Activated naive CD4-positive, alpha-beta T cell (primary cell): ENCODE measurements at places on chromosomes 7 and 10.

GRCh38 chr7:69795932-69796331 is 197.7 kb downstream of the AUTS2 start:
- no peak for DNase-seq

DNA sequence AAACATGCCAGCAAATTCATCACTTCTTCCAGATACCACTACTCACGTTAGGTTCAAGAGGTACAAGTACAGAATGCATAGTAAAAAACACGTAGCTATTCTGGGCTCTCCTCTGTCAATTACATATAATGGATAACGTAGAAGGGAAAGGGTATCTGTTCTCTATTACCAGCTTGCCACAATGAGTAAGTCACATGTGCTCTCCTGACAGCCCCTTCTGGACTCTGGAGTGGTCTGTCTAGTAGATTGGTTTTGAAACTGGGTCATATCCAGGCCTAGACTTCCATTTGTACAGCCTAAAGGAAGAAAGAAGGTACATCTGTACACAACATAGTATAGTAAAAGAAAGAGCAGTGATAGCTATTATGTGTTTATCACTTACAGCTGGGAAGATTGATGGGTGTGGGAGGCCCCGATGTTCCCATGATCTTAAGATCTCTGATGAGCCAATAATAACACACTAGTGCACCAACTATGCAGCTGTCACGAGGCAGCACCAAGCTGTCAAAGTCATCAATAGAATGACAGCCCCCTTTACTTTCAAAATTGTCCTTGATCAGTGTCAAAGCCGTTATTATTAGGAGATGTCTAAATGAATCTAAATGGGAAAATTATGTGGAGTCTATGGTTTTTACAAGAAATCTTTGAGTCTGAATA is 161.9 kb upstream of the AGK start:
- DNase-seq, result no peak

DNA sequence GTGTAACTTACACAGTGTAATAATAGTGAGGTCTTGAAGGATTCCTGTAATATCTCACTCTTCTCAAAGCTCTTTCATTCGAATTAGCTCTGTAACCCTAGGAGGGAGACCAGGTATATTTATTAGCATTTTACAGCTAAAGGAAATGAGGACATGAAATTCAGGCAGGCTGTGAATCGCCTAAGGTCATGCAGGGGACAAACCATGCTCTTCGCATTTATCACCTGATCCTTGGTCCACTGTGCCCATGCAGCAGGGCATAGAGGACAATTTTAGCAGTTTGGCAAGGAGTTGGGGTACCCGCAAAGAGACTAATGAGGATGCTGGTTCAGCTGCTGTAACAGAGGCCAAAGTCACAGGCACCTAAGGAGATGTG is 14.8 kb upstream of the LAMB1 start:
- DNase-seq, result no peak

DNA sequence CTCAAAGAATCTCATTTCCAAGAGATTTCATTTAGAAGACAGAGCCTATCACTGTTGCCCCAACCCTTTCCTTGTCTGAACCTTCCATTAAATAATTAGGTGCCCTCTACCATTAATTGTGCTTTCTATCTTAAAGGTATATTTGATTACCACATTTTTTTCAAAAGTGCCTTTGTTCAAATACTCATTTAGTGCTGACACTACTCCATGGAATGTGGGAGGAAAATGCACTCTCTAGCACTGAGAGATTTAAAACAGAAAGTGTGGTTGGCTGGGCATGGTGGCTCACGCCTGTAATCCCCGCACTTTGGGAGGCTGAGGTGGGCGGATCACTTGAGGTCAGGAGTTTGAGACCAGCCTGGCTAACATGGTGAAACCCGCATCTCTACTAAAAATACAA is 119.8 kb downstream of the CACNA2D1 start:
- DNase-seq, result no peak

DNA sequence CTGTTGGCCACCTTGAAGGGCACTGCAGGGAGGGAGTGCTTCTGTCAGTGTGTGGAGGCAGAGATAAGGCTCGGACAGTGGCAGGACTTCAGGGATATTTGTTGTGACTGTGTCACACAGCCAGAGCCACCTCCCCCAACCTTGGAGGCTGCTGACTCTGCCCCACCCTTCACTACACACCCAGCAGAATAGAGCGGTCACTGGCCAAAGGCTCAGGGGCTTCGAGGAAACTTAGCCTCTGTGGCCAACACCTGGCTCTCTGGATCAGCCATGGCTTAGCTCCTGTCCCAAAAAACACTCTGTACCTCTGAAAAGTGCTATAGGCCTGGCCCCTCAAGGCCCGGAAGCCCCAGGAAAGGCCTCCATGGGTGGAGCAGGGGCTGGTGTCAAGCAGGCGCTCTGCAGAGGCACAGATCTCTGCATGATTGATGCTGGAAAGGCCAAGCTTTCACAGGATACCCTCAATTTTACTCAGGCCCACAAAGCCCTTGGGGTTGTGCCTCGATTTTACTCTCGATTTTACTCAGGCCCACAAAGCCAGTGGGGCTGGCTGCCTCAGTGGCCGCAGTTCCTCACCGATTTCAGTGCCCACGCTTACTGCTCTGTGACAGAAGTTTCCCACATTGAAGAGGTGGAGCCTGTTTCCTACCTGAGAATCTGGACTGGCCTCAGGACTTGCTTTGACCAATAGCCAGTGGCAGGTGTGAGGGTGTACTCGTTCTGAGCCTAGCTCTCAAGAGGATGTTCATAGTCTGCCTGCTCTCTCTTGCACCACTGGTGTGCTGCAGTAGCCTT is 113.2 kb upstream of the GPR26 start:
- DNase-seq, result no peak

GRCh38 chr7:50554431-50555322 is 10.5 kb downstream of the DDC start:
- DNase-seq, result no peak

GRCh38 chr7:81414411-81414810 is 355.4 kb downstream of the HGF start:
- DNase-seq, result no peak

DNA sequence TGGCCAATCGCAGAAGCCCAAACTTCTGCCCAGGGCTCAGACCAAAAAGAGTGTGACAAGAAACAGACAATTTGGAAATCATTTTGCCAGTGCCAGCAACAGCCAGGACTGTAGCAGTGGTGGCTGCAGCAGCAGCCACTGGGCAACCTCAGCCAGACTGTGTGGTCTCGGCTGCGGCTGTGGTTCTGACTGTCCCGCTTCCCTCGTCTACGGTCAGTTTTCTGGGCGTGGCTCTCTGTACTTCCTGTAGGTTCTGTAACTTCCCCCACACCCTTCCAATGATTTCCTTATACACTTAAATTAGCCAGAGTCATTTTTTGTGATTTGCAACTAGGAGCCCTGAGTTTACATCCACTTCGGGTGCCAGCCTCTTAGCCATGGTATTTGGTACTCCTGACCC is 39.9 kb downstream of the CYTH3 start:
- no peak for DNase-seq

GRCh38 chr10:122362031-122362592 is 12.4 kb upstream of the PLEKHA1 start:
- DNase-seq, result no peak

DNA sequence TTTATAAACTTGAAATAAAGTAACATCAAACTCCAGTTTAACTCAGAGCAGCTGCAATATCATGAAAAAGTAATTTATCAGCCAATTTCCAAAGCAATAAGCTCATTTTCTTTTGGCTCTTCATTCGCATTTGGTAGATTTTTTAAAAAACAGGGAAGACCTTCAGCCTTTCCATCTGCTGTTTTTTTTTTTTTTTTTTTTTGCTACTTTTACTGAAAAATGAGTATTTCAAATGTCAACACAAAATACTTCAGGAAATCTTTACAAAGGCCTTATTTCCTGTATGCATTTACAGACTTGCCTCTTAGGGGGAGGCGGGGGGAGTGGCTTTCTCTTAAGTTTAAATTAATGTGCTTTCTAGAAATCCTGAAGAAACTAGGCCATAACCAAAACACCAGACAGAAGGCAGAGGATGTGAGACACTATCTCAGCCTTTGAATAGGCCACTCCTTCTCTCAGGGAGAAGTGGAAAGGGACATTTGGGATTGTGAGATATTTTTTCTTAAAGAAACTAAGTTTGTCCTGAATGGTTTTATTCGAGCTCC is 91.8 kb downstream of the COL28A1 start:
- DNase-seq, result no peak

DNA sequence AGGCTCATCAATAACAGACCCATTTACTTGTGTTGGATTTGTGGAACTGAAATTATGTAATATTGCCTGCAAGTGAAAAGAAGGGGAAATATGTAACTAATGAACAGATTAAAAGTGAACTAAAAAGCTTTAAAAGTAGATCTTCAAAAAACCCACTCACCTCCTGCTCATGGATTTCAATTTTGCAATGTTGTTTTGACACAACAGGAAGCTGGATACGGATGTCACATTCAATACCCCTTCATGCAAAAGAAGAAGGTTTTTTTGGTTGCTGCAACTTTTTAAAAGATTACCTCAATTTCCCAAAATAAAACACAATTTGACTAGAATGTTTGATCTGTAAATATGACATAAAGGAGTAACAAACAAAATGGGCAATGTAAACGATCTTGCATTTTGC is 3.3 kb downstream of the MKI67 start:
- no peak for DNase-seq

- no peak for DNase-seq
Observed at GRCh38 chr10:106714734-106715555, 449.6 kb downstream of the SORCS1 start.

DNA sequence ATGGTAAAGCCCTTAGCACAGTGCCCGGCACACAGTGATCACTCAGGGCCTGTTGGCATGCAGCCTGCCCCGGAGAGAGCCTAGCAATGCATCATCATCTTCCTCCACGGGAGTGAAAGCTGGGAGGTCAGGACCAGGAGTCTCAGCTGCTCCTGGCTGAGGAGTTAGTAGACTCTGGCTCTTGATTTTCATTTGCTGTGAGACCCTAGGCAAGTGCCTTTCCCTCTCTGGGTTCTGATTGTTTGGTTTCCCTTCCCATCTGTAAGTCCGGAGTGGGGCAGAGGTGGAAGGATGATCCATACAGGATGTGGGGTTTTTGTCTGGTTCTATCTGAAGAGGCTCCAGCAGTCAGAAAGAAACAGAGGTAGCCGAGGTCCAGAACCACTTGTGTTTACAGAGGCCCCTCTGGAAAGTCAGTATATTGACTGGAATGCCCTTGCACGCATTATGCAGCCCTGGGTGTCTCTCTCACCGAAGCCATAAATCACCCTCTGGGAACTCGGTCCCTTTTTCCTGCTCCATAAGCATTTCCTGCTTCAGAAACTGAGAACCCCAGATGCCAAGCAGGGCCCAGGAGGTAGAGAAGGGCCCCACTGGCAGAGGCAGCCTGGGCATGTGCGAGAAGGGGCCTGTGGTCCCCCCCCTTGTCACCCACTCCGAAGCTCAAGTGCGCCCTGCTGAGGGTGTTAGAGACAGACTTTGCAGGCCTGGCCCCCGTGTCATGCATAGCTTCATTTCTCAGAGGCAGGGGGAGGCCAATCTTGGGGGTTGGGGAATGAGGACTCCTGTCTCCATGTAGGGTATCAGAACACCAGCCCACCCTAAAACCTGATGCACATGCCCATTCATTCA is 8.5 kb downstream of the UNC5B start:
- no peak for DNase-seq

DNA sequence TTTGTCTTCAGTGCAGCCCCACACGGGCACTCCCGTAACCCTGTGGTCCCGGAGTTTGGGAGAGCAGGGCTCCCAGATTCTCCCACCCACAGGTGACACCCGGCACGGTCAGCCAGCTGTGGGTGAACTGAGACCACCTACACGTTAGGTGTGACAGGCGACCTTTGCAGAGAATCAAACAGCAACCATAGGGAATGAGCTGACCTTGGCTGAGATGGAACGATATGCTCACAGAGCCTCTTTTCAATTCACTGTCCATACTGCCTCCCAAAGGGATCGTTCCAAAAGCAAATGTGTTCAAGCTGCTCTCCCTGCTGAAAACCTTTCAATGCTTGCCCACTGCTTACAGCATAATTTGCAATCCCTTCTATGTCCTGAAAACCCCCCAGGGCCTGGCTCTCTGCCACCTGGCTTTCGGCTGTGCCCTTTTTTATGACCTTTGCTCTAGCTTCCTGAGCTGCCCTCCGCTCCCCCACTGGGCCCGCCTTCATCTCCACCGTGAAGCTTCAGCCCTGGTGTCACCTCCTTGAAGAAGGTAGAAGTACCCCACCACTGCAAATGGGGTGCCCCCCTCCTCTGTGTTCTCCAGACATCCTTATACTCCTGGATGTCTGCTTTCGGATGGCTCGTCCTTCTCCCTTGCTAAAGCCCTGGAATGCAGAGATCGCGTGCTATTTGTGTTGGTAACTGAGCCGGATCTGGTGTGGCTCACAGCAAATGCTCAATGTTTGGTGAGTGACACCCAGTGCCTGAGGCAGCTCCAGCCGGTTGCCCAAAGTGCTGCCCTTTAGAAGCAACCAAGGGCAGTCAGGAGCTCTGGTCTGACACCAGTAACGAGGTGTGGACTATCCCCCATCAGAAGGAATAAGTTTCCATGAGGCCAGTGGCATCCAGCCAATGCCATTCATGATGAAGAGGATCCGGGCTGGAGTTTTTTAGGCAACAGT is 90.4 kb downstream of the KIAA1549 start:
- DNase-seq, result no peak

GRCh38 chr7:129522088-129522970 is 20.0 kb downstream of the SMKR1 start:
- DNase-seq, result no peak

- DNase-seq, result no peak
Observed at GRCh38 chr10:21261842-21262294, 263.6 kb downstream of the SKIDA1 start.

DNA sequence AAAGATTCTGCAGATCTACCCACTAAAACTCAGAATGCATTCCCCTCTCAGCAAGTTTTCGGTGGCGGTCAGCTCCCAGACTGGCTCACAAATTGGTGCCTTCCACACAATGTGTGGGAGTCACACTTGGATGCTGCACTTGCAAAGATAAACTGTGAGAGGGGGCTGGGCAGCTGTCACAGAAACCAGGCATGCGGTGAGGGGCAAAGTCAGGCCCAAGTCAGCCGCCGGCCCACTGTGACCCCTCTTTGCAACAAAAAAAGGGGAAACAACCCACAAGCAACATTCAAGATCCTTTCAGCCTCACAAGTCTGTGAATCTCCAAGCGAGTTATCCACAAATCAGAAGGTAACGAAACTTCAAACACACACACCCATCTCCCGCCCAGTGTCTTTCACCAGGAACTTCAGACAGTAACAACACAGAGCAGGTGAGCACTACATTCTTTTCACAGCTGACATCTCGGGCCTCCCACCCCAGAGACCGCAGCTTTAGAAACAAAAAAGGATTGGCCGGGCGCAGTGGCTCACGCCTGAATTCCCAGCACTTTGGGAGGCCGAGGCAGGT is 32.0 kb downstream of the SNX8 start:
- no peak for DNase-seq
